ENCODE measurements at places on chromosomes 4 and X.

GRCh38 chr4:114603497-114603896 lies 4.9 kb downstream of the UGT8 start:
- no peak for DNase-seq

DNA sequence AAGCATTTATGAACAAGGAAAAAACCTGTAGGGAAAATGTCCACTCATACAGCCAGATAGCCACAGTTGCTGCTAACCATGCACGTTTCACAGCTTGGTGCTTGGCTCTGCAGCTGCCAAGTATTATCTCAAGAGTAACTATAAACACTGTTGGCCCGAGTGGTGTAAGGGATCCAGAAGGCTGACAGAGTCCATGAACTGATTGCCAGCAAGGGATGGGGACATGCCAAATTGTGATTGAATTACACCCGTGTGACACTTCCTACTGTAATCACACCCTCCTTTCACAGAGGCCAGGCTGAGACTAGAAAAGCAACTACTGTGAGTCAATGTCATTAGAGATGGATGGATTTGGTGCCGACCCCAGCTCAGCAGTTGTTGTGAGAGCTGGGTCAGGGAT lies 223.9 kb upstream of the ANKRD50 start:
- no peak for DNase-seq

GRCh38 chr4:146333187-146333894 lies 119.0 kb downstream of the REELD1 start:
- DNase-seq = peak; percentile 10

DNA sequence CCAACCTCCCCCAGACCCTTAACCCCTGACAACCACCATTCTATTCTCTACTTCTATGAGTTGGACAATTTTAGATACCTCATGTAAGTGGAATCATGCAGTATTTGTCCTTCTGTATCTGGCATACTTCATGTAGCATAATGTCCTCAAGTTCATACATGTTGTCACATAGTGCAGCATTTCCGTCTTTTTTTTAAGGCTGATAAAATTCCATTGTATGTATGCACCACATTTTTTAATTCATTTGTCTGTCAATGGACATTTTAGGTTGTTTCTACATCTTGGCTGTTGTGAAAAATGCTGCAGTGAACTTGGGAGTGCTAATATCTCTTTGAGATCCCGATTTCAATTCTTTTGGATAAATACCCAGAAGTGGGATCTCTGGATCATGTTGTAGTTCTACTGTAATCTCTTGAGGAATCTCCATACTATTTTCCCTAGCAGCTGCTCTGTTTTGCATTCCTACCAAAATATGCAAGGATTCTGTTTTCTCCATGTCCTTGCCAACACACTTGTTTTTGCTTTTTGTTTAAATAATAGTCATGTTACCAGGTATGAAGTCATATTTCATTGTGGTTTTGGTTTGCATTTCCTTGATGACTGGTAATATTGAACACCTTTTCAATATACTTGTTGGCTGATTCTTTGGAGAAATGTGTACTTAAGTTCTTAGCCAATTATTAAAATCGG lies 48.8 kb upstream of the ADAD1 start:
- DNase-seq = no peak

DNA sequence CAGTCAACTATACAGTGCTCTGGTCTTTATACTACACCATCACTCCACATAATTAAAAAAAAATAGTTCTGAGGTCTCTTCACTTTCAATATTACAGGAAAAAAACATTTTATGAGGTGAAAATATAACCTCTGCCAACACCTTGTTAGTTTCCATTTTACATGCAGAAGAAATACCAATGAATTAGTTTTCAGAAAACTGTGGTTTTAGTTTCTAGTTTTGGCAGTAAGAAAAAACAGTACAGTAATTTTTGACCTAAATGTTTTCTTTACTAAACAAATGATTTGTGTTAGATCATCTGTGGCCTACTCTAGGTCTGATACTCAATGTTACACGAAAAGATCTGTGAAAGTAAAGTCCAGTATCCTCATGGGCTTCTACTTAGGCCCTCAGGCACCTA lies 10.0 kb downstream of the SULT1E1 start:
- DNase-seq = no peak

- no peak for DNase-seq
Measured at GRCh38 chrX:11465648-11466411, 172.6 kb downstream of the AMELX start.

GRCh38 chr4:18319431-18319830 lies 297.9 kb upstream of the LCORL start:
- no peak for DNase-seq

GRCh38 chr4:159401791-159402380 lies 299.0 kb downstream of the RAPGEF2 start:
- no peak for DNase-seq

DNA sequence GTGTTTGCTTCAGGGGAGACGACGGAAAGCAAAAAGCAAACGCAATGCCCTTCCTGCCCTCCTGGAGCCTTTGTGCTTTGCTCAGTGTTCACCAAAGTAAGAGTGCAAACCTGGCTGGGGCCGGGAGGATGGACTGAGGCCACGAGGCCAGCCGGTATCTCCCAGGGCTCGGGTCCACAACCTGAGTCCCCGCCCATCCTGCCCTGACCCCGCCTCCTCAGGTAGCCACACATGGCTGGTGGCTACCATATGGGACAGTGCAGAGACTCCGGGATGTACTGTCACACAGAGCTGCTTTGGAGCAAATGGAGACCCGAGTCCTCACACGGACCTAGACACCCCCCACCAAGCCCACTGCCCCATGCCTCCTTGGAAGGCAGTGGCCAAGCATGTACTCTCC lies 4.8 kb downstream of the ATP2B3 start:
- DNase-seq = no peak

DNA sequence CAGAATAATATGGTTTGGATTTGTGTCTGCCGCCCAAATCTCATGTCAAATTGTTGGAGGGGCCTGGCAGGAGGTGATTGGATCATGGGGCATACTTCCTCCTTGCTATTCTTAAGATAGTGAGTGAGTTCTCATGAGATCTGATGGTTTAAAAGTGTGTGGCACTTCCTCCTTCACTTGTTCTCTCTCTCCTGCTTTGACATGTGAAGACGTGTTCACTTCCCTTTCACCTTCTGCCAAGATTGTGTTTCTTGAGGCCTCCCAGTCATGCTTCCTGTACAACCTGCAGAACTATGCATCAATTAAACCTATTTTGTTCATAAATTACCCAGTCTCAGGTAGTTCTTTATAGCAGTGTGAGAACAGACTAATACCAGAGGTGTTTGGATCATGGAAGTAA lies 325.7 kb upstream of the GIMD1 start:
- no peak for DNase-seq

- DNase-seq = no peak
Measured at GRCh38 chr4:180493299-180493698, 1749.9 kb upstream of the TENM3 start.

DNA sequence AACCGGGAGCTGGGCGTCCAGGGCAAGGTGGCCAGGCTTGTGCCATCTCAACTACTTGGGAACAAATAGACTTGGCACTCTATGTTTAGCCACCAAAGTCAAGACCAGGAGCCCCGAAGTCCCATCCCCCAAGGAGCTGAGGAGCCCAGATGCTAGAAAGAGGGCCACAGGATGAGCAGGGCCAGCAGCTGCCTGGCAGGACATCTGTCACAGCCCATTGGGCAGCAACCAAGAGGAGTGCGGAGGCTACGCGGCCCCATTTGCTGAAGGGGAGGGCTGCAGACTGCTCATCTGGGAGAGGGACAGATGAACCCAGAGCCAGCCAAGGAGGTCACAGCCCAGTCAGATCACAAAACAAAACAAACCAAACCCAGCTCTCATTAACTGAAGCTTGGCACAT lies 22.9 kb upstream of the SOWAHD start:
- DNase-seq = no peak

DNA sequence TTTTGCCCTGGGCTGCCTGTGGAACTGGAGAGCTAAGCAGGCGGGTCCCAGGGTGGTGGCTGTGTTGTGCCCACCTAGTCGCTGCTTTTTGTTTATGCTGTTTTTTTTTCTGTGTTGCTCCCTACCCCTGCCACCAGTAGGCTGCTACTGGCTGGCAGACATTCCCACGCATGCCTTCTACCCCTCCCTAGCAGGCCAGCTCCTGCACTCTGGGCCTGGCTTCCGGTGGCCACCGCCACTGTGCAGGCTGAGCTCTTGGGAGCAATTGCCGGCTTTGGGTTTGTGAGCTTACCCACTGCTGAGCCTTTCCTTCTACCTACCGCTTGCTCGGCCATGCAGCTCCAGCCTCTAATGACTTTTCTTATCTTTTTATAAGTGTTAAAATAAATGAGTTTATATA lies 57.6 kb downstream of the RBM46 start:
- no peak for DNase-seq

DNA sequence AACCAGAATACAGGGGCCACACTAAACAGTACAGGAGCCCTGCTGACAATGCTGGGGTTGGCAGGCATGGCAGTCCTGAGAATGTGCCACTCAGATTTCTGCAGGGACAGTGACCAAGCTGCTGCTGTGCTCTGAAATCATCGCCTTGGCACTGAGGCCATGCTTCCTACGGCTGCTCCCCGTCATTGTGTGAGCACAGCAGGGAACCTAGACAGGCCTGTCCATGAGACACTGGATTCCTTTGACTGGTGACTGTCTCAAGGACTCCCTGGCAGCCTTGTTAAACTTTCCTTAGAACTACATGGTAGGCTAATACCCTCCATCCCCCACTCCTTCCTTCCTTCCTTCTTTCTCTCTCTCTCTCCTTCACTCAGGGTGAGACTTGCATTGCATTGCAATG lies 111.4 kb downstream of the LUZP4 start:
- no peak for DNase-seq

- DNase-seq = peak; percentile 25
Measured at GRCh38 chr4:87240341-87240740, 19.9 kb upstream of the KLHL8 start.

GRCh38 chr4:111417521-111417920 lies 727.7 kb upstream of the FAM241A start:
- DNase-seq = no peak

DNA sequence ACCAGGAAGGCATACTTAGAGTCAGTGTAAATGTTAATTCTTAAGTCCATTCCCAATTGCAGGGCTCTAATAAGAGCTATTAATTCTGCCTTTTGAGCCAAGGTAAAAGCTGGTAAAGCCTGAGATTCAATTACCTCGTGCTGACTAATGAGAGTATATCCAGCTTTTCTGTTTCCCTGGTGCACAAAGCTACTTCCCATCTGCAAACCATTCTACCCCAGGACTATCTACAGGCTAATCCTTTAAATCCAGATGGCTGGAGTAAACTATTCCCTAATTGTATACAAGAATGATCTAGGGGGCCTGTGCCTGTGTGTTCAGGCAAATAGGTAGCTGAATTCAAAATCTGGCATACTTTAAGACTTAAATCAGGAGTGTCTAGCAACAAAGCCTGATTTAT lies 365.0 kb downstream of the GPM6A start:
- DNase-seq = no peak
